ENCODE measurements at places on chromosomes 7 and 10.

DNA sequence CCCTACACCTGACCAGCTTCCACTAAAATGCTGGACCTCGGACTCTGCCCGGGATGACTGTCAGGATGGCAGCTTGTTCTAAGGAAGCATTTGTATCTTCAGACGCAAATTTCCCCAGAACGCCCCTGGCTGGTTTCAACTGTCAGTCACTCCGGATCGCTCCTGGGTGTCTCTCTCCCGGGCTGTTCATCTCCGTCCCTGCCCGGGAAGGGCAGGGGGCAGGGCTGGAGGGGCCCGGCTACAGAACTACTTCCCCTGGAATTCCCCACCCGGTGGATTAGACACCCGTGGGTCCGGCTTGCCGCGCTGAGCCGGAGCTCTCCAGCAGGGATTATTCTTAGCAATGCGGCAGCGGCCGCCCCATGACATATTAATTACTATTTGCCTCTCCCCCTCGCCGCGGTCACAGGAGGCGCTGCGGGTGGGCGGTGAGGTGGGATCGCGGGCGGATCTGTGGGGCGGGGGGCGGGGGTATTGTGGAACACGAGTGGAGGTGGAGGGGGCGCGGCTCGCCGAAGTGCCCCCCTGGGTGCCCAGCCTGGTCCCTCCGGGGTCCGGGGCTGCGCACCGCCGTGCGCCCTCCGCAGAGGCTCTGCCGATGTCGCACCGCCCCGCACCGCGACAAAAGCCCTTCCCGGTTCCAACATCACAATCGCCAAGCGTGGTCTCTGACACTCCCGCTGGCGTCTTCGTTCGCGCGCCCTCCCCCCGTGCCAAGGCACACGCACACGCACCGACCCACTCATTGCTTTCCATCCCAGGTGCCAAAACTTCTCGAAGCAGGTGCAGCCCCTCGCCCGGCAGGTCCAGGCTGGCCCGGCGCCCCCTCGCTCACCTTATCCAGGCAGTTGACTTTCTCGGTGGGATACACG lies 276.1 kb upstream of the NEBL start:
- DNase-seq = peak; percentile 43

- peak; percentile 92 for DNase-seq
These were observed 24.1 kb upstream of the SEMA3A start for GRCh38 chr7:84218681-84219080.

DNA sequence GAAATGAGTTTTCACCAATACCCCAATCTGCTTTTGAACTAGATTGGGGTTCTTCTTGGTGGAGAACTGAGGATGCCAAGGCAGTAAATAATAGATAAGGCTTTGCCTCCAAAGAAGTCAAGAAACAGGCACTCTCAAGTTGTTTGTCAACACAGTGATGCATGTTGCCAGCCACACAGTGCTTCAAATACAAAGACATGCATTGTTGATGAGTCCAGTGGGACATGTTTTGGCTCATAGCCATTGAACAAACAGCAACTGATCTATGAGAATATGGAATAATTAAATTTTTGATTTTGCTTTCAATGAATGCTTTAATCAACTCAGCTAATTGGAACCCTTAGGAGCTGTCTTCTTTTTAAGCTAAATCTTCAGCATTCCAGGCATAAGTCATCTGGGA lies 346.4 kb downstream of the THSD7A start:
- DNase-seq = no peak

DNA sequence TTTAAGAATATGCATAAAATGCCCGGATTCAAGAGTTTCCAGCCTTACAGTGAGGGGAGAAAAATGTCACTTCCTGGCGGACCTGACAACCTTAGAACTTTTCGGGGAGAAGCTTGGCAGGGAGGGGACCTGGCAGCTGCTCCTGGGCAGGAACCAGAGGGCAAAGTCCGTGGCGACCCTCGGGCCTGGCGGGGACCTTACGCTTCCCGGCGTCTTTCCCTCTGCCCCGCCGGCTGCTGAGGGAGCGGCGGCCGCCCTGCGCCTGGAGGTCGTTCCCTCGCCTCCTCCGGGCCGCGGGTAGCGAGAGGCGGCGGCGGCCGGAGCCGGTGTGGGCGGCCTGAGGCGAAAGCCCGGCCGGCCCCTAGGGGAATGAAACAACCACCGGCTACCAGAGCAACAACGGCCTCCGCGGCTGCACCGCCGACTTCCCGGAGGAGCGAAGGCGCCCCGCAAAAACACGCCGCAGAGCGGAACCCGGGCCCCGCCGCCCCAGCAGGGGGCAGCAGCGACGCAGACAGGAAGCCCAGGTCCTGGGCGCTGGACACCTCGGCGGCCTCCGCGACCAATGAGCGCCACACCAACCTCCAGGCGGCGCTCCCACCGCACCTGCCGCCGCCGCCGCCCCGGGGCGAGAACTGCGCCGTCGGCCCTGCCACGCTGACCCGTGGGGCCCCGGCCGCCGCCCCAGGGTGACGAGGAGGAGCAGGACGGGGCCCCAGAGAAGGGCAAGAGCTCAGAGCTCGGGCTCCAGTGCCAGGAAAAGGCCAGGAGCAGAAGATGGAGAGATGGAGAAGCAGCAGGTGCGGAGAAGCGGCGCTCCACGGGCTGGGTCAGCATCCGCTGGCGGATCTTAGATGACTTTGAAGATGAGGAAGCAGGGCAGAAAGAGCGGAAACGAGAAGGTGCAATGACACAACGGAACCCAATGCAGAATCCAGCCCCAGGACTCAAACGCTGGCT lies 10.5 kb upstream of the ACSM6 start:
- DNase-seq = peak; percentile 81

Data from choroid plexus epithelial cell (primary cell).